ENCODE measurements at places on chromosomes 5 and 9.

DNA sequence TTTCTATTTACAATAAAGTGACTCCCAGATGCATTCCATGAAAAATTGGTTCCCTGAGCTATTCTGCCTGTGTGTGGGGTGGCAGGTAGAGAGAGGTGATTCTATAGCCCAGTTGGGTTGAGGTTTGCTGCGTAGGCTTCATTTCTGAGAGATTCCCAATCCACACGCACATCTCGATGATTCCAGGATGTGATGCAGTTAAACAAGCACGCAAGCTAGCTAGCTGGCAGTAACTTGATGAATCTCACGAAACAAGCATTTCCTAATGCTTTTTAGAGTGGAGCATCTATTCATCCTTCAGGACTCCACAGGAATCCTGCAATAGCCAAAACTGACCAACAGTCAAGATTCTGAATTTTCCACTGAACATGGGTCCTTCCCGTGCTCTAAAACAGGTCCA is 43.8 kb upstream of the CER1 start:
- DNase-seq = no peak

DNA sequence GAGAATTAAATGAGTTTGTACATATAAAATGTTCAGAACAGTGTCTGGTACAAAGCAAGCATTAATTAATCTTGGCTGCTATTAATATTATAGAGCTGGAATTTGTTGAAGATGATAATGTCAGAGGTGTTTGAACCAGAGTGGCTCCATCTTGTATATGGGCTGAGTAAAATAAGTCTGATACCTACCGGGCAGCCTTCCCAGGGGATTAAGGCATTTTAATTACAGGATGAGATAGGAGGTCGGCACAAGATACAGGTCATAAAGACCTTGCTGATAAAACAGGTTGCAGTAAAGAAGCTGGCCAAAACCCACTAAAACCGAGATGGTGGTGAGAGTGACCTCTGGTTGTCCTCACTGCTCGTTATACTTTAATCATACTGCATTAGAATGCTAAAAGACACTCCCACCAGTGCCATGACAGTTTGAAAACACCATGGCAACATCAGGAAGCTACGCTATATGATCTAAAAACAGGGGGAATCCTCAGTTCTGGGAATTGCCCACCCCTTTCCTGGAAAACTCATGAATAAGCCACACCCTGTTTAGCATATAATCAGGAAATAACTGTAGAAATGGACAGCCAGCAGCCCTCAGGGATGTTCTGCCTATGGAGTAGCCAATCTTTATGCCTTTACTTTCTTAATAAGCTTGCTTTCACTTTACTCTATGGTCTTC is 90.2 kb downstream of the PLK2 start:
- no peak for DNase-seq

DNA sequence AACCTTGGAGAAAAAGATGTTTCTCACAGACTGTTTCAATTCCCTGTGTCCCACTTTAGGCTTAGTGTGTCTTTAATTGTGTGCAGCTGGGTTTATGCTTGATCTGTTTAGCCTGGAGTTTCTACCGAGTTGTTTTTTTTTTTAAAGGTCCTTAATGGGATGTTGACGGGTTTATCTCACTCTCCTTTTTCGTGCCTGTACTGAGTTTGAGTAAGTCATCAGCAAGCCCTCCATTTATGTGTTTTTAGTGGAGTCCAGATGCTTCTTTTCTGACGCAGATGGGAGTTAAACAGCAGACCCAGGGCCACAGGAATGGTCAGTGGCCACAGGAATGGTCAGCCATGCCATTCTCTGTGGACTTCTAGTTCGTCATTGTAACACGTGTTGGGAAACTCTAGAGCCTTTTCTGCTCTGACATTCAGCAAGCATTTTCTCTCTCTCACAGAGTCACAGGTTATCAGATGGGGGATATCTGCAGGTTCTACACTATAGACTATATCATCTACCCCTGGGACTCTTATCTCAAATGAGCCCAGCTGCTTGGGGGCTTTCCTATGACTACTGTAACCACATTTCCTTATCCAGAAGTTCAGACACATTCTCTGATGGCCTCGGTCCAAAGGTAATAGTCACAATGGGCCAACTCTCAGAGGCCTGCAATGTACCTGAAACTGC is 190.5 kb downstream of the TTLL11 start:
- DNase-seq = no peak

GRCh38 chr9:3608011-3608410 is 82.2 kb upstream of the RFX3 start:
- no peak for DNase-seq

DNA sequence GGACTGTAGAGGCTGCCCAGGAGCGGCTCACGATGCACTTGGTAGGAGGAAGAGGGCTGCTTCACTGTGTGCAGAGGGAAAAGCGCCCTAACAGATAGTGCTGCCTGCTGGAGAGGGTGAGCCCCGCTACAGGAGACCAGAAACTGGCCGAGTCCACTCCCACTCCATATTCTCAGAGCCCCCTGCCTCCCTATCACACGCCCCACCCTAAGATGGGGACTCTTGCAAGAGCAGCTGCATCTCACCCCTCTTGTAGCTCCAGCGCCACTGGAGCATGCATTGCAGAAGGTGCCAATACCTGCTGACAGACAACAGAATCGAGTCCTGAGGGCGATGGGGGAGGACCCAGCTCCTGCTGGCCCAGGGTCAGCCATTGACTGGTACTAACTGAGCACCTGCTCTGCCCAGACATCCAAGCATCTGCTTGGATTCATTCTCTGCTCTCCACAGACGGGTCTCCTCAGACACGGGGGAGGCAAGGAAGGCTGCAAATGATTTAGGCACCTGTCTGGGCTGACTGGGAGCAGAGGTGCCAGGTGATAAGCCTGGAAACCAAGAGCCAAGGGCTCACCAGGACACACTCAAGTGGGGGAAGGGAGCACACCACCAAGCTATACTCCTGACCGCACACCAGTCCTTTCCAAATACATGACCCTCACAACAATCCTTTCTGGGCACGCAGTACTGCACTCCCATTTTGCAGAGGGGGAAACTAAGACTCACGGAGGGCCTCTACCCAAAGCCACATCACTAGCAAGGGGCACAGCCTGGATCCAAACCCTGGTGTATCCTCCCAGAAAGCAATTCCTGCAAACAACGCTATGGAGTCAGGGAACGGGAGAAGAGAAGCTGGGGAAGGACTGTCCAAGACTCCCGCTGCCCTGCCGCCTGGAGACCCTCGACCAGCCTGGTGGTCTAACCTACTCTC is 1.6 kb downstream of the BICD2 start:
- no peak for DNase-seq

DNA sequence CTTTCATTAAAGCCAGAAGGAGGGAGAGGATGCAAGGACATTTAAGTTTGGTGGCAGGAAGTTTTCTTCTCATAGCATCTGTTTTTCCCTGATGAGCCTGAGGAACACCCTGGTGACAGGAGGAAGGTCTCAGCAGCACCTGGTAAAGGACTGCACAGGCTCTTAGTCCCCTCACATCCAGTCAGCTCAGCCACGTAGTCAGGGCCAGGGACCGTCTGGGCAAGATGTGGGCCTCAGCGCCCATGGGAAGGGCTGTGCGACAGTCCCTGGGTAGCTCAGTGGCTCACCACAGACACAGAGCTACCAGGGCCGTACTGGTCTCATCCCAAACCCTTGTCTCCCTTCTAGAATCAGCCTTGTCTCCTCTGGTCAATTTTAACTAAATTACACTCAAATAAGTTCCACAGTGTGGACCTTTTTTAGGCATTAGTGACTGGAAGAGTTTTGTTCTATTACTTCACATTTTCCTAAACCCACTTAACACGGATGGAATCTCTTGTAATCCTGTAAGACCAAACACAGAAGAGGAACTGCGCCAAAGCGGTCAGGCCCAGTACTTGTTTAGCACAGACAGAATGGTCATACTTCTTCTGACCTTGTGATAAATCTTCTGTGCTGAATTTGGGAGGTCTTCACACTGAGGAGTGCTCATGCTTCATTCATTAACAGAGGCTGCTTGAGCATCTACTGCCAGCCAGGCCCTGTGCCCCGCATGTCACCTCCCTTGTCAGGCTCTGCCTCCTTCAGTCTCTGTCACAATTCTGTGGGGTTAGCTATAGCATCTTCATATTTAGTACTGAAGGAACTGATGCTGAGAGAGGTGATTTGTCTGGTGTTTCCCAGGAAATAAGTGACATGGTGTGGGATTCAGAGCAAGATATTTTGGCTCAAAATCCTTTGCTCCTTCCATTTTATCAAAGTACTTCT is 91.4 kb downstream of the ANGPTL2 start:
- DNase-seq = no peak

All from stimulated activated CD4-positive, alpha-beta T cell treated with anti-CD3 and anti-CD28 coated beads, Interleukin-4, amount 100 ng/mL, for 4 hours (primary cell).